ENCODE measurements at places on chromosomes 13 and 19. TPM values are rescaled to one million over a fixed set of nuclear protein-coding genes. Genes with fewer than 3 reads are reported as not detected.

DNA sequence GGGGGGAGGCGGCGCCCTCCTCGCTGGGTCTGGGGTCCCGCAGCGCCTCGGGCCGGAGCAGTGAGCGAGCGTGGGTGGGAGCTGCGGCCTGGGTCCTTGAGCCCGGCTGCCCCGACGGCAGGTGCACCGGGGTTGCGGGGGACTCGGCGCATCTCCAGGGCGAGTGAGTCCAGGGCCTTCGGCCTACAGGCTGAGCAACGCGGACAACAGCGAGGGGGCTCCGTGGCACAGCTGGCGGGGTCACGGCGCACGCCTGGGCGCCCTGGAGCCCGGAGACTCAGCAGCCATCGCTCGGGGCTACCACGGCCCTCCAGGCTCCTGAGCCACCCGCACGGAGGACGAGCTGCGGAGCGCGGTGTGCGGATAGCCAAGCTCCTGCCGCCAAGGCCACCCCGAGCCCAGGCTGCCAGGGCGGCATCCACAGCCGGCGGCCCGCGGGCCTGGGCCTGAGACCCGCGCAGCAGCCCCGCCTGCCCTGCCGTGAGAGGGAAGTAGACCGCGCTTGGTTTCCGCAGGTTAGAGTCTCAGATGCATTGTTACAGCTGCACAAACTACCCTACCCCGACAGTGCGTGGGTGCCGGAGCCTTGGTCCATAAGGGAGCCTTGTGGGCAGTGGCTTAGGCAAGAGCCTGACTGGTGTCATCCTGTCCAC lies 253.9 kb upstream of the SGCG start:
- H3K36me3 ChIP-seq = no peaks in the 10 kb centered on the region
- H3K4me1 ChIP-seq = peaks cover 4% of the 10 kb centered on the region
- H3K4me3 ChIP-seq = no peak overlapping the region
- no peak overlapping the region for H3K27ac ChIP-seq
- H3K27me3 ChIP-seq = no peaks in the 10 kb centered on the region
- no peak for DNase-seq

- H3K4me3 ChIP-seq = no peak overlapping the region
- H3K27ac ChIP-seq = no peak overlapping the region
- DNase-seq = no peak
- no peaks in the 10 kb centered on the region for H3K27me3 ChIP-seq
- no peaks in the 10 kb centered on the region for H3K4me1 ChIP-seq
These were observed 4.2 kb upstream of the TEX29 start for GRCh38 chr13:111316161-111316730.

DNA sequence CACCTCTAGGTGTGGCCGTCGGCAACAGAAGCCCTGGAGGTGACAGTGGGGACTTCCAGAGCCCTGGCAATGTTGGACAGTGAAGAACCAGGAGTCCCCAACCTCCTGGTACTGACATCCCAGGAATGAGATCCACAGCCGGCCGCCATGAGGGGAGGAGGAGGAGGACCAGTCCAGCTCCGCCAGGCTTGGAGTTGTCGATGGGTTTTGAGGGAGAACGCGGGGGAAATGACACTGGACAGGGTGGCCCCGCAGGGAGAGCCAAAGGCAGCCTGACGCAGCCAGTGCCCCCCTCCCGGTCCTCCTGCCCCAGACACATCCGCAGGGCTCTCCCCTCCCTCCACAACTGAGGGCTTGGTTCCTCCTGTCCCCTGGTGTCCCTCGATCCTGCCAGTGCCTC lies 57.9 kb downstream of the SPACA7 start:
- no peak overlapping the region for H3K27ac ChIP-seq
- no peaks in the 10 kb centered on the region for H3K27me3 ChIP-seq
- no peaks in the 10 kb centered on the region for H3K4me1 ChIP-seq

DNA sequence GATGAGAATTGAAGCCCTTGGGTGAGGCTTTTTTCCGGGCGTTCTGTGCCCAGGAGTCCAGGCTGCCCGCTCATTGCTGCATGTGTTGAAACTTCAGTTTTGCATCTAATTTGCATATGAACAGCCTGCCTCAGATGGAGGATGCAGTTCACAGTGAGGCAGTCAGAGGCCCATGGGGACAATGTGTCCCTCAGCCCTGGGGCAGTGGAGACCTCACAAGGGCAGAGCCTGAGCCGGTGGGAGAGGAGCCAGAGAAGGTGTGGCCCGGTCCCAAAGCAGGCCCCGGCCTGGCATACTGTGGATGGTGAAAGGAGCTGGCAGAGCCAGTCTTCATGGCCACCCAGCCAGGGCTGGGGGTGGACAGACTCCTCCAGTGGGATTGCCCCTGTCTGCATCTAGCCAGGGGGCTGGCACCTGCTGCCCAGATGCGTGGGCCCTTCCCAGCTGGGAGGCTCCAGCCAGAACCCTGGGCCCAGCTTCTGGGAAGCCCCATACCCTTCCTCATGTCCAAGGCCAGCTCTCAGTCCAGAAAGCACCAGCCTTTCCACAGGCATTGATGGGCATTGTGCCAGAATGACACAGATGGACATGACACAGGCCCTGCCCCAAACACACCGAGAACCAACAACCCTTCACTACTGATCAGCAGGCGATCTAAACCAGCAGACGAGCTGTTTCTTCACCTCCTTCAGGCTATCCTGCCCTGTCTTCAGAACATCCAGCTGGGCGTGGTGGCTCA lies 32.9 kb upstream of the KCTD15 start:
- H3K27me3 ChIP-seq = no peaks in the 10 kb centered on the region

DNA sequence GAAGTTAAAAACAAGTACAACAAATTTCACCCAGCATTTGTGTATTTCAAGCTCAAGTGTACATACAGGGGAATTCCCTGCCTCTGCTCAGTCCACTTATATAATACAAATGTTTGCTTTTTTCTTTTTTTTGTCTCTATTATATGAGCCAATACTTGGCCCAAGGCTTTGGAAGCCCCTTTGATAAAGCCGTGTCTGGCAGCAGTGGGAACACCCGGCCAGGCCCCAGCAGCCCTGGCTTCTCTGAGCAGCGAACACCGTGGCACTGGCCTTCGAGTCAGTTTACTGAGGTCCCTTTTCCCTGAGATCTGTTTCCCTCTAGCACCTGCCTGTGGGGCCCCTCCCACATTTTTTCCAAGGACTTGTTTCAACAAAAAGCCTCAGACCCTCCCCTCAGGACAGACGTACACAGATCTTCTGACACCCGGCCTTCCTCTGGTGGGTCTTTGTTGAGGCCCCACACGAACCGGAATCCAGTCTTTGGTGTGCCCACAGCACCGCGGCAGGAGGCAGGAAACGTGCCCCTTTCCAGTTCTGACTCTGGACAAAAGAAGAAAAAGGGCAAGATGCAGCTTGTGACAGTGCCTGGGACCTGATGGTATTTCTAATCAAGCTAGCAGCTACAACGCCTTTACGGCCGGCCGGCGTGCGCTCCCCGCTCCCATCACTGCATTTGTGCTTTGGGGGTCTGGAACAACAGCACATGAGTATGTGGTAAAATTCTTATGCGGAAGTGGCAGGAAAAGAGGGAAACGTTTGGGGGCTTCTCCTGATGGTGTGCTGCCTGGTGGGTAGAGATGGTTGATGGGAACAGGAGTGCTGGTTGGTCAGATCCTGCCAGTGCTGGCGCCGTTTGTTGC lies 13.8 kb downstream of the SIPA1L3 start:
- H3K4me3 ChIP-seq = no peak overlapping the region
- H3K4me1 ChIP-seq = peaks cover 7% of the 10 kb centered on the region
- no peaks in the 10 kb centered on the region for H3K36me3 ChIP-seq
- no peak for DNase-seq
- peak overlapping the region; percentile 59 for H3K27ac ChIP-seq

- H3K27ac ChIP-seq = no peak overlapping the region
- no peak overlapping the region for H3K4me3 ChIP-seq
- H3K27me3 ChIP-seq = no peaks in the 10 kb centered on the region
- no peak for DNase-seq
These were observed 142.3 kb downstream of the RGCC start for GRCh38 chr13:41599619-41600018.

DNA sequence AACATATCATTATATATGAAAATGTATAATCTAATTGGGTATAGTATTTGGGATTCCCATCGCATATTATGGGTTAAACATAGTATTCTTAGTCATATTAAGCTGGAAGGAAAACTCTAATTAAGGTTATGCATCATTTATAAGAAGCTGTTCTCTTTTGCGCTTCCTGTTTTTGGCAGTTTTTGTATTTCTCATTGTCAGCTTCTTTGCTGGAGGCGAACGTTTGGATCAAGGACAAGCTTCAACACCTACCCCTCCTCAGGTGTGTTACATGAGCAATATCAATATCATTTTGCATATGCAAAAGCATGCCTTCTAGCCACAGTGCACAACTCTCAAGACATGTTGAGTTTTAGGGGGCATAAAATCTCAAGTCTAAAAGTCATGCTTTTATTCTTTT lies 439.8 kb downstream of the TDRD3 start:
- H3K27me3 ChIP-seq = no peaks in the 10 kb centered on the region
- no peak overlapping the region for H3K27ac ChIP-seq
- DNase-seq = no peak
- H3K4me1 ChIP-seq = no peaks in the 10 kb centered on the region

The FUZ gene
- total RNA-seq = 20.6 TPM

The RNF113B gene
- not detected for total RNA-seq

The IL11 gene
- 0.14 TPM for total RNA-seq

The ZNF563 gene
- total RNA-seq = 0.78 TPM

The URAD gene
- total RNA-seq = not detected

The LSR gene
- total RNA-seq = 6.9 TPM

All from natural killer cell (primary cell).